ENCODE measurements at places on chromosomes 13 and 19. TPM values are rescaled to one million over a fixed set of nuclear protein-coding genes. Genes with fewer than 3 reads are reported as not detected.

Gene CYP2A7
- total RNA-seq: not detected

Gene OVOL3
- not detected for total RNA-seq

Gene GFY
- 0.24 TPM for total RNA-seq

Gene MAG
- total RNA-seq: not detected

Gene ZNF571
- 0.89 TPM for total RNA-seq

Gene IGFLR1
- 12.6 TPM for total RNA-seq

Measured in A549 treated with CpdA at 1 μM for 4 hours (cell line).